Sigmoid colon (tissue), 7 donors: ENCODE measurements at places on chromosomes 5 and 9.

- DNase-seq = peak; percentile 74
Observed at GRCh38 chr5:95959888-95960666, 1.6 kb downstream of the ELL2 start.

- DNase-seq = no peak
Observed at GRCh38 chr5:126373375-126374108, 49.7 kb upstream of the GRAMD2B start.

DNA sequence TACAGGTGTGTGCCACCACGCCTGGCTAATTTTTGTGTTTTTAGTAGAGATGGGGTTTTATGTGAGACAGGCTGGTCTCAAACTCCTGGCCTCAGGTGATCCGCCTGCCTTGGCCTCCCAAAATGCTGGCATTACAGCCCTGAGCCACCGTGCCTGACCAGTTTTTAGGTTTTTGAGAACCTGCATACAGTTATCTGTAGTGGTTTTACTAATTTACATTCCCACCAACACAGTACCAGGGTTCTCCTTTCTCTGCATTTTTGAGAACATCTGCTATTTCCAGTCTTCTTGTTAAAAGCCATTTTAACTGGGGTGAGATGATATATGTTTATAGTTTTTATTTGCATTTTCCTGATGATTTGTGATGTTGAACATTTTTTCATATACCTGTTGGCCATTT, 12.8 kb downstream of the DMXL1 start:
- no peak for DNase-seq

DNA sequence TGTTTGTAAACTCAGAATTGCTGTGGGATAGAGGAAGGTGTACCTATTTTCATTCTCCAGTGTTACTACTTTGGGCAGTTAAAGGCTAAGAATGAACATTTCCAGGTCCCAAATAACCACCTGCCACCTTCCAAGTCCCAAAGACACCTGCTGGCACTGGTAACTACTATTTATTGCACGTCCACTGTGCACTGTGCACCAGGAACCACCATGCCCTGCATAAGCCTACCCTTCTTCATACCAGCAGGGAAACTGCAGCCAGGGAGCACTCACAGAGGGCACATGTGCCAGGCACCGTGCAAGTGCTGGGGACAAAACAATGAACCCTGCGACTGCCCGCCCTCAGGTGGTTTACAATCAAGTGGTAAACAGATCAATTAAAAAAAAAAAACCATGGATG, 34.9 kb downstream of the RAPGEF1 start:
- no peak for DNase-seq

- no peak for DNase-seq
Observed at GRCh38 chr9:20511686-20512085, 110.6 kb downstream of the MLLT3 start.

DNA sequence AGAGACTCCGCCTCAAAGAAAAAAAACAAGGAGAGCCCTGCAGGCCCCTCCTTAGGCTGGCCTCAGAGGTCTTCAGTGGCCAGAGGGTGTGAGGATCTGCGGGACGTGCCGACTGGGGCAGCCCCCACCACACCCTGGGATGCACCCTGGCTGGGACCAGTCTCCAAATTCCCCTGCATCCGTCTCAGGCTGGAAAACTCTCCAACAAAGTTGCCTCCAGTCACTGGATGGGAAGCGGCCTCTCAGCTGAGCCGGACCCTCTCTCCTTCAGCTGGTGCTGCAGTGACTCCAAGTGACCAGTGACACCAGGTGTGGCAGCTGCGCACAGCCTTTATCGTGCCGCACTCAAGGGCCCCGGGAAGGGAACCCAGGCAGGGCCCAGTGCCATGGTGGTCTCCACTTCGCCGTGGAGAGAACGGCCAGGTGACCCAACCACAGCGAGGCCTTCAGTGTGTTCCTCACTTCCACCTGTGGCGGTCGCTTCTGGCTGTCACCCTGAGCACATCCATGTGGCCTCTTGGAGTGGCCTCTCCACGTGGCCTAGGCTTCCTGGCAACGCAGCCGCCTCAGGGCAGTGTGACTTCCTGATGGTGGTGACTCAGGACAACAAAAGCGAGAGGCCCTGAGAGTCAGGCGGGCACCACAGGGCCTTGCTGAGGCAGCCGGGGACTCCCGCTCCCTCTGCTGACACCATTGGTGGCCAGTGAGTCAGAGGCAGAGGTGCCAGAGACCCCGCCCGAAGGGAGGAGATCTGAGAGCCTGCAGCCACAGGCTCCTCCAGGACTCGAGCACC, 19.3 kb upstream of the CAMSAP1 start:
- DNase-seq = no peak

- DNase-seq = no peak
Observed at GRCh38 chr5:32233220-32233695, 59.1 kb upstream of the GOLPH3 start.

DNA sequence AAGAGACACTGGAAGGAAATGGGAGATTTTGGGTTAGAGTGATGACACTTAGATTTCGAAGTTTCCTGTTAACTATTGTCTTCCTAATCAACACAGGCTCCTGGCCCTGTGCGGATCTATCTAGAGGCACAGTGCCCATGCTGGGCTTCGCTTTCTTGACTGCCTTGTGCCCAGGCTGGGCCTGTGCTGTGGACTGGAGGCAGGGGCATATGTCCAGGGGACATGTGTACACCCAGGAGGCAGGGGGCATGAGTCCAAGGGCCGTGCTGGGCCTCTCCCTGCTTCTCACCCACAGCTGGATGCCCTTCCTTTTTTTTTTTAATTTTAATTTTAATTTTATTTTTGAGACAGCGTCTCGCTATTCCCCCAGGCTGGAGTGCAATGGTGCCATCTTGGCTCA, 37.6 kb downstream of the EHMT1 start:
- DNase-seq = peak; percentile 32

GRCh38 chr9:1536522-1537170, 478.5 kb upstream of the SMARCA2 start:
- DNase-seq = no peak

DNA sequence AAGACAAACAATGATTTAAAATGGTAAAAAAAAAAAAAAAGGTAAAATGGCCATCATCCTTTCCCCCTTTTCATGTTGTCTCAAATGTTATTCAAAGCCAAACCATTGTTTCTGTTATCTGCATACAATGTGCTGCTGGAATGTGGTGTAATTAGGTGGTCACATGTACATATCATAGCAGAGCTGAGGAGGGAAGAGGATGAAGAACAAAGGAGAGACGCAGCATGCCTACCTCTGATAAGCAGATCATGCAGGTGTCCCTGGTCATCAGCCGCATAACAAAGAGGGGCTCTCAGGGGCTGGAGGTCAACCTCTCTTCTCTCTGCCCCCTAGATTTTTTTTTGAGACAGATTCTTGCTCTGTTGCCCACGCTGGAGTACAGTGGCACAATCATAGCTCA, 141.0 kb downstream of the CARTPT start:
- no peak for DNase-seq

- no peak for DNase-seq
Observed at GRCh38 chr5:74098941-74099340, 472.9 kb downstream of the ARHGEF28 start.

GRCh38 chr5:91848453-91848852, 465.3 kb upstream of the ARRDC3 start:
- no peak for DNase-seq

- no peak for DNase-seq
Observed at GRCh38 chr5:154257046-154257445, 66.5 kb downstream of the GALNT10 start.

DNA sequence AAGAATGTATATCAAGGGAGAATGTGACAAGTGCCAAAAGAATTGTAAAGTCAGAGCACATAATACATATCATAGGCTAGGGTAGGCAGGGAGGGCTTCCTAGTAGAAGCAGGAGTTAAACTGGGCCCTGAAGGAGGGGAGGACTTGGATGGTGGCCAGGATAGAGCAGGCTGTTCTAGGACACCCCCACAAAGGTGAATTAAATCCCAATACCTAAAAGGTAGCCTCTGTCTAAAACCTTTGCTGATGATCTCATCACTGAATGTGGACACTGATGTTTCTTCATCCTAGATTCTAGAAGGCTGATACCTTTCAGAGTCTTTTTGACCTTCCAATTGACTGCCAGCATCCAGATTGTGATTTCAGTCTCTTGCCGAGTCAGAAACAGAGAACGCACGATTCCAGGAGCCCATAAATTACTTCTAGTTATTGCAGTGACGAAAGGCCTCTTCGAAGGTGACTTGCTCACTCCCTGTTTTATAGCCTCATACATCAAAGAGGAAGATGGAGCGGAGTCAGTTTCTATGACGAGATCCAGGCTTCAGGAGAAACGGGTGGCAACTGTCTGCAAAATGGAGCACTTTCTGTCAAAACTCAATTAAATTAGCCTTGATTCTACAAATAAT, 43.2 kb downstream of the KIF4B start:
- DNase-seq = no peak

DNA sequence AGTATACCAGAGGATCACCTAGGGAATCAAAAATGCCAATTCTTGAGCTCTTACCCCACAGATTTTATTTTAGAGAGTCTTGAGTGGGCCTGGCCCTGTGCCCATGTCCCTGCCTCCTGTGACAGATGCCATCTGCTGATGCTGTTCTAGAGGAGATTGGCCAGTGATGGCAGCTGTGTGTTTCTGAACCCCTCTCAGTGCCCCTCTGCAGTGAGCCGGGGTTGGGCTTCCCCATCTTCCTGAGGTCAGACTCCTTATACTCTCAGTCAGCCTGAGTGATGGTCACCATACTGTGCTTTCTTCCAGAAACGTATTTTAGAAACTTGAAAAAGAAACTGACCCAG, 6.1 kb downstream of the PTCD2 start:
- DNase-seq = no peak

DNA sequence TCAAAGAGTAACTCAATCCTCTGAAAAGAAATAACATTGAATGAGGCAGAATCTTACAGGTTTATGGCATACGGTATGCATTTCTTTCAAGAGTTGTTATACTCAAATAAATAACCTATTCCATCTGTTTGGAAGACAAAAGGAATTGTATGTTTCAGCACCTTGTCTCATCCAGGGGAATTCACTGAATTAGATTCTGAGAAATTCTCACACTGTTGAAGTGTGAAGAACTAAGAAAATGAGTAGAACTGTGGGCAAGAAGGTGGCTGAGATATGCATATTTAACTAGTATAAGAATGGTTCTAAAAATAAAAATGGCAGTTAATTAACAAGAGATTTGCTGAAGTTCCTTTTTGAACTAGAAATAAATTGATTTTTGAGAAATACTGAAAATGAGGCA, 279.3 kb upstream of the DAP start:
- no peak for DNase-seq

- DNase-seq = no peak
Observed at GRCh38 chr9:133445293-133445969, 14.3 kb upstream of the CACFD1 start.

- DNase-seq = no peak
Observed at GRCh38 chr5:147691130-147691529, 91.4 kb downstream of the JAKMIP2 start.

- no peak for DNase-seq
Observed at GRCh38 chr5:164412531-164412930, 907.1 kb downstream of the MAT2B start.

DNA sequence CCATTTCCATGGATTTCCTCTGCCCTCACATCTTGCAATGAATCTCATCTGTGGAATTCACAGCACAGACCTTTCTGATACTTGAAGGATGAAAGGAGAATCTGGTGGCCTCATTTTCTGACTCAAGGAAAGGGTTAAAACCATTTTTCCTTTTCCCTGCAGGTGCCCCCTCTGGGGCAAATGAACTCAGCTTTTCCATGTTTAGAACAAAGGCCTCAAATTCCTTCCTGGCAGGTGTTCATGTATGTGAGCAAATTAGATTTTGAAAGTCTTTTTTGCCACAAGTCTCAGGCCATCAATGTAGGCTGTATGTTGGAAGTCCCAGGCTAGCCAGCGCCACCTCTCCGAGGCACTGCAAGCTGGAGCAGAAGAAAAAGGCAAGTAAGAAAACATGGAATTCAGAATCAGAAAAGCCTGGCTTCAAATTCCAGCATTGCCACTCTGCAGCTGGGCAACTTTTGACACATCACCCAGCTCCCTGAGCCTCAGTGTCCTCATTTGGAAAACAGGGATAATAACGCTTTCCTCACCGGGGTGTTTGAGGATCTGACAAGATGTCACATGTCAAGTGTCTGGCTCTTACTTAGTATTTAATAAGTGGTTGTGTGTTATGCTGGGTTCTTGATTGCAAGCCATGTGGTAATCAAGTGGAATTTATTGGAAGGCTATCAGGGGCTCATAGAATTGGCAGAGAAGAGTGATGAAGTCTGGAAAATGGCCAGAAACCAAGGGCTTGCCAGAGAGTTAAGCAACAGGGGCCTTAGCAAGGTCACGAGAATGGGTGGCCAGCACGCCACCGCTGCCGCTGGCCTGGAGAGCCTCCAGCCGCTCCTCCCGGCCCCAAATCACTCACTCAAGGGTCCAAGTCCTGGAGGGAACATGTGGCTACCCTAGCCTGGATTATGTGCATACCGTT, 48.4 kb upstream of the SMIM23 start:
- no peak for DNase-seq

DNA sequence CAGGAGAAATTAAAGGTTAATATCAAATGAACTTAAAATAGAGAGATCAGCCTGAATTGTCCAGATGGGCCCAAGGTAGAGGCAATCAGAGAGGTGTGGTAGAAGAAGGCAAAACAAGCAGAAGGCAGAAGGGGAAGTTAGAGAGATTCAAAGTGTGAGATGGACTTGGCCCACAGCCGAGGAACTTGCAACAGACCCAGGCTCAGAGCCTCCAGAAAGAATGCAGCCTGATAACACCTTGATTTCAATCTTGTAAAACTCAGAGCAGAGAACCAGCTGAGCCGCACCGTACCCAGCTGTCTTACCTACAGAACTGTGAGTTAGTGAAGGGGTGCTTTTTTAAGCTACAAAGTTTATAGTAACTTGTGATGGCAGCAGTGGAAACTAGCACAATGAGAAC, 190.9 kb downstream of the RFK start:
- DNase-seq = no peak
